ENCODE measurements at places on chromosomes 5 and 9.
A peak's percentile ranks its signal among the peaks of the same experiment; 100 is the strongest.

- no peak for DNase-seq
Measured at GRCh38 chr5:124844371-124844920, 98.0 kb upstream of the ZNF608 start.

GRCh38 chr5:127615916-127616315 is 33.0 kb upstream of the CTXN3 start:
- no peak for DNase-seq

GRCh38 chr5:169071-169727 is 22.1 kb upstream of the LRRC14B start:
- DNase-seq = no peak

GRCh38 chr9:93676310-93677047 is 100.1 kb downstream of the PHF2 start:
- no peak for DNase-seq

- DNase-seq = peak; percentile 18
Measured at GRCh38 chr5:19986031-19986619, 1.9 kb downstream of the CDH18 start.

DNA sequence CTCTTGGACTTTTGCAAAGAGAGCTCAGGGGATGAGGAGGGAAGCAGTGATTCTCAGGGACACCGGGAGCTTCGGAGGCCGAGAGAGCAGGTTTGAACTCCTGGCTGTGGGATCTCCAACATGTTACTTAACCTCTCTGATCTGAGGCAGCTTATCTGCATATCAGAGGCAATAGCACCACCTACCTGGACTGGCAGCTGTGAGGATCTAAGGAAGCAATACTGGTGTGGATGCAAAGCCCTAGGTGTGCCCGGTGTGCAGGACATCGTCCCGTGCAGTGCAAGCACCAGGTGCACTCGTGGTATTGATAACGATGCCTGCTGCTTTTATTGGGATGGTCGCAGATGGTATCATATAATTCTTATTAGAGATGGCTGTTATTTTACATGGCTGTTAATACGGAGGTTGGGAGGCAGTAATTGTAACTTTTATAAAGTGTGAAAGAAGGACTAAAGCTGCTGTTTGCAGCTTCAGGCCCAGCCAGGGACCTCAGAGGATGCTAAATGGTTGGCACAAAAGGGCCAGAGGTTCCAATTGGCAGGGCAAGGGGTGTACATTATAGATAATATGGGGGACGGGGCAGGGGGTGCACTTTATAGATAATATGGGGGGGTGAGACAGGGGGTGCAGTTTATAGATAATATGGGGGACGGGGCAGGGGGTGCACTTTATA is 14.9 kb downstream of the COL5A1 start:
- DNase-seq = peak; percentile 50

GRCh38 chr5:134143431-134143830 is 28.9 kb downstream of the TCF7 start:
- no peak for DNase-seq

DNA sequence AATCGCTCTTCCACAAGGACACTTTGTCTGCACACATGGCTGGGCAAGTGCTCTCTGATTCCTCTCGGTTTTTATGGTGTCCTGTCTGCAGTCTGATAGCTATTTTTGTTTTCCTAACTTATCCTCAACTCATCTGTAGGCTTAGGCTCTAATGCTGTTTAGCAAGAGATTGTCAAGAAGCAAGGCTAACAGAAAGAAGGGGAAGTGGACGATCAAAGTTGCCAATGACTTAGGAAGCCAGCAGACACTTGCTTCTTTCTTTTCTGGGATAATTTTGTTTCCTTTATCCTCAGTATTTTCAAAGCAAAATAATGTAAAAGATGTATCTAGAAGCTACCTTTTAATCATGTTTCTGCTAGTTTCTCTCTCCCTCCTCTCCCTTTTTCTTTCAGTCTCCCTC is 130.7 kb downstream of the PRKACG start:
- DNase-seq = no peak

DNA sequence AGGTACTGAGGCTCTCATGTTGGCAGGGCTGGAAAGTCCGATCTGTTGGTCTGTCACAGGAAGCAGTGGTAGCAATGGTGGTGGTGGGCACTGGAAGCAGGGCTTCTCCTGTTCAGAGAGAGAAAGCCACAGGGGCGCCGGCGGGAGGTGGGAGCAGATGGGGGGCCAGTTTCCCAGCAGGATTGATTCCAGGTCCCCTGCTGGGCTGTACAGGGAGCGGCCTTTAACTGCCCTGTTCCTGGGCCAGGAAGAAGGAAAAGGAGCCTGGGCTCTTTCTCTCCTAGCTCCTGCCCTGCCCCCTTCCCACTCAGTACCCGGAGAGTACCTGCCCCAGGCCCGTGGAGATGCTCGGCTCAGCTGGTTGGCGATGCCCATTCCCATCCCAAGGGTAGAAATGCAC is 2.6 kb upstream of the DAB2IP start:
- no peak for DNase-seq

GRCh38 chr9:90000925-90001324 is 396.1 kb downstream of the GADD45G start:
- no peak for DNase-seq

GRCh38 chr5:147062427-147062826 is 172.4 kb upstream of the STK32A start:
- no peak for DNase-seq

DNA sequence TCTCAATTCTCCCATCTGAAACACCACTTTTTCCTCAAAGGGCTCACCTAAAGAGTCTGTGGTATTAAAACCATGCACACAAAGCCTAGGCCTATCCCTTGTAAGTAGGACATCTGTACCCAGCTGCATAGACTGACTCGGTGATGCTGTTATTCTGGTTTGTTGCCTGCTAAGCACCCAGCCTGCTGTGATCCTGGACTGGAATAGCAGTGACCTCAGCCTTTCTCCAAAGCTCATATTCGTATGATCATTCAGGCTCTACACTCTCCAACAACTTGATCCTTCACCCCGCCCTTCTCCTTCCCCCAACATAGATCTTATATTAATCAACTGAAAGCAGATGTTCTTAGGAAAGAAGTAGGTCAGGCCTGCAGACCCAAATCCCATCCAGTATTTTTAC is 81.4 kb upstream of the WWC1 start:
- no peak for DNase-seq

- peak; percentile 42 for DNase-seq
Measured at GRCh38 chr9:130051855-130052254, 1.9 kb upstream of the GPR107 start.

- DNase-seq = no peak
Measured at GRCh38 chr9:14702200-14702720, 9.0 kb upstream of the ZDHHC21 start.

DNA sequence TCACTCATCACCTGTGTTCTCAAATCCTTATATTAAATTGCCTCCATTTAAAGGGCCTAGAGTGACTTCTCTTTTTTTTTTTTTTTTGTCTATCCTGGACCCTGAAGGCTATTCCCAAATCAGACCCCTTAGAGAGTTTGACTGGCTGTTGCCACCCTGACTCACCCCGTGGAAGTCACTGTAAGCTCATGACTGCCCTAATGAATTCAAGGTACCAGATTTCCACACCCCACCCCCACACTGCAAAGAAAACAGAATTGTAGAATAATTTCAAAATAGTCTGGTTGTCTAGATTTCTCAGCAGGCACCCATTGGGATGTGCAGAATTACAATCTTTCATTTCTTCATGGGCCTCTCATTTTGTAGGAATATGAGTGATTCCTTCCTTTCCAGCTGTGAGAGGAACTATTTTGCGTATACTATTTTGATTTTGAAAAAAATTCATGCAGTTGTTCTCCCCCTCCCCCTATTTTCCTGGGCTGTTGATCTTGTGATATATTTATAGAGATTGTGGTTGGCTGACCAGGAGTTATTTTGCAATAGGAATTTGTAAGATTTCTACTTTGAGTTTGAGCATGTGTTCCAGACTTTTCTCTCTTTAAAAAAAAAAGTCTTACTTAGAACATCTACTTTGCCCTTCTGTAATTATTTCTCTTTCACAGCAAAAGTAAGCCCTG is 79.1 kb downstream of the ZNF618 start:
- DNase-seq = no peak

DNA sequence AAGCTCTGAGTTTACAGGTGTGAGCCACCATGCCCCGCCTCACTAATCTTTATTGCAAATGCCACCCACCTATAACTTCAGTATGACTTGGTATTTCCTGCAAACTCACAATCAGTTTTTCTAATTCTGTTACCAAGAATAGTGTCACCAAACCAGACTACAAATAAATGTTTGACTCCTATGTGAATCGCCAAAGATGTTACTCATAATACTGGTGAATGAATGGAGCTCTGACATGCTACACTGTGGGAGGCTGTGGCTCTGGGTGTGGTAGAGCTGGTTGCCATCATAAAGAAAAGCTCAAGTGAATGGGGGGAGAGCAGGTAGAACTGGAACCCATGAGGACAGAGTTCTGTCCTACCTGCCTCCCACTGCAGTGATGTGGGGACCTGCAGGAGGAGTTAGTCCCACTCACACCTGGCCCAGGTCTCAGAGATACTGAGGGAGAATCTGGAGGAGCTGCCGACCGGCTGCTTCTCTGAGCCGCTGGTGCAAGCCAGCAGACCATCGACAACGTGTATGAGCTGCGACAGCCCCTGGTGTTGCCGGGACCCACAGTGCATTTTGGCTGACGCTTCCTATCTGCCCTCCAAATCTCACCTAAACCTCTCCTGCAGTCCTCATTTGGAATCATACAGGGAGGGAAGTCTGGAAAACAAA is 95.7 kb downstream of the ENTREP1 start:
- DNase-seq = no peak

- DNase-seq = no peak
Measured at GRCh38 chr5:54608423-54609085, 91.0 kb downstream of the SNX18 start.

- DNase-seq = no peak
Measured at GRCh38 chr5:128870373-128870772, 94.9 kb upstream of the SLC27A6 start.

GRCh38 chr5:69083412-69083811 is 10.4 kb upstream of the SLC30A5 start:
- DNase-seq = peak; percentile 43

DNA sequence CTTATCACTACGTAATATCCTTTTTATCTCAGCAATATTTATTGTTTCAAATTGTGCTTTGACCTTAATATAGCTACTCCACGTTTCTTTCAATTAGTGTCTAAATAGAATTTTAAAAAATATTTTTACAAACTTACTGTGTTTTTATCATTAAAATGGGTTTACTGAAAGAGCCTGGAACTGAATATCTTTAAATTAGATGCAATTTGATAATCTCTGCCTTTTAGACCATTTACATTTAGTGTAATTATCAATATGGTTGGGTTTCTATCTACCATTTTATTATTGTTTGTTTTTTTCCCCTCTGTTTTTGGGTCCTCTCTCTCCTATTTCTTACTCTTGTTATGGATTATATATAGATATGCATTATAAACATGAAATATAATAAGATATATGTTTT is 327.8 kb downstream of the IRX2 start:
- no peak for DNase-seq

GRCh38 chr5:57816108-57816507 is 333.5 kb upstream of the ACTBL2 start:
- DNase-seq = peak; percentile 82

GRCh38 chr9:108937561-108938305 is 3.5 kb downstream of the ABITRAM start:
- no peak for DNase-seq

- no peak for DNase-seq
Measured at GRCh38 chr5:140041099-140041491, 2.0 kb downstream of the NRG2 start.

DNA sequence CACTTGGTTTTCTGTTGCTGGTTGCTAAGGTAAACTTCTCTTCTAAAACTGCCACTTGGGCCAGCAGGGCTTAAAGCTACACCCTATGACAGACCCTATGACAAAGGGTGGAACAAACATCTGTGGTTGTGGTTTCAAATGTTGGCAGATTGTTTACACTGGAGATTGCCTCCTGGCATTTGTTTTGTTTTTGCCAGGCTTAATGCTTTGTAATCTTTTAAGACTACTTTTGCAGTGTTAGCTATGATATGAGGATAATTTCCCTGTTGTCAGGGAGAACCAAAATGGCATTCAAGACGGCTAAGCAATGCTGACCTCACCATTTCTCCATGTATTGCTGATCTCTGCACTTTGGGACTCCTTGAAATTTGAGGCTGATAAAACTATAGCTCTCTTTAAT is 50.3 kb downstream of the MAMDC2 start:
- DNase-seq = no peak

DNA sequence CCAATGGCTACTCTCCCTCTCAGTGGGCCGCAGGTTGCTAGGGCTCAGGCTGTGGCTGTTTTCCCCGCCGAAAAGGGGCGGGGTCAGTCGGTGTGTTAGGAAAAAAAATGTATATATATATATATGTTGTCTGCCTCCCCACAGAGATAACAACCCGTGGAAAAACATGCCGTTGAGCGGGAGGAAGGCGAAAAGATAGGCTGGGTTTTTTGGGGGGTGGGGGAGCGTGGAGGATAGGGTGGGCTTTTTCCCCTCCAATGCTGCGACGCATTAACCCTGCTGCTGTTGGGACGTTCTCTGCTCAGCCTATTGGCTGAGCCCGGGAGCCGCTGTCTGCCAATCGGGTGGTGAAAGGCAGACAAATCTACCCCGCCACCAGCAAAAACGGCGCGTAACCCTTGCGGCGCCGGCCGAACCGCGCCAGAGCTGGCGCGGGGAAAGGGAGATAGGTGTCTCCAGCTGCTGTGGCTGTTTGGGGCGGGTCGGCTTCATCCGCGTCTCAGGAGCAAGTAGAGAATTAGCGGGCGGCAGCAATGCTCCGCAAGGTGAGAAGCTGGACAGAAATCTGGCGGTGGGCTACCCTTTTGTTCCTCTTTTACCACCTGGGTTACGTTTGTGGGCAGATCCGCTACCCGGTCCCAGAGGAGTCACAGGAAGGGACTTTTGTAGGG is at the start of gene PCDHGC4:
PCDHGC4 (plus strand) TSS at position 390 of the 671 bp plus-strand sequence; CDS start at position 534, 144 bp downstream.
- no peak for DNase-seq
